Lower lobe of right lung (tissue), 2 donors: ENCODE measurements at places on chromosomes 1 and 21. TPM values are rescaled to one million over a fixed set of nuclear protein-coding genes. Genes with fewer than 3 reads are reported as not detected.

DNA sequence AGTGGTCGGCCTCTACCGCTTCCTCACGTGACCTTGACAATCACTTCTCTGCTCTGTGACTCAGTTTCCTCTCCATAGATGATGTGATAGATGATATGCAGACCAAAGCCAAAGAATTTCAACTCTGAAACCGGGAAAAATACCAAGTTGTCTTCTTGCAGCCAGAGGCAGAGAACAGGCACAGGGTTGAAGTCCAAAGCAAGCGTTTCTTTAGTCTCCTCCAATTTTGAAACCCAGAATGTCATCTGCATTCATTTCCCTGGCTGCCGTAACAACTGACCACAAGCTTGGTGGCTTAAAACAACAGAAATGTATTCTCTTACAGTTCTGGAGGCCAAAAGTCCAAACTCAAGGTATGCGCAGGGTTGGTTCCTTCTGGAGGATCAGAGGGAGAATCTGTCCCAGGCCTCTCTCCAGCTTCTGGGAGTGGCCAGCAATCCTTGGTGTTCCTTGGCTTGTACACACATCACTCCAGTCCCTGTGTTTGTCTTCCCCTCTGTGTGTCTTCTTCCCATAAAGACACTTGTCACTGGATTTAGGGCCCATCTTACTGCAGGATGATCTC lies 30.3 kb upstream of the H6PD start:
- no peak for DNase-seq

GRCh38 chr1:162632217-162632666 lies at the start of gene DDR2:
Gene DDR2, plus strand, starts transcription at chr1:162632464. Its CDS starts 86,600 bp downstream, at chr1:162719064.
- no peak for DNase-seq

- DNase-seq = no peak
These were observed 184.1 kb downstream of the AK5 start for GRCh38 chr1:77465922-77466321.

Gene MPZ
- 4.0 TPM for total RNA-seq

- no peak for DNase-seq
These were observed 27.8 kb upstream of the RNF187 start for GRCh38 chr1:228459091-228459993.

DNA sequence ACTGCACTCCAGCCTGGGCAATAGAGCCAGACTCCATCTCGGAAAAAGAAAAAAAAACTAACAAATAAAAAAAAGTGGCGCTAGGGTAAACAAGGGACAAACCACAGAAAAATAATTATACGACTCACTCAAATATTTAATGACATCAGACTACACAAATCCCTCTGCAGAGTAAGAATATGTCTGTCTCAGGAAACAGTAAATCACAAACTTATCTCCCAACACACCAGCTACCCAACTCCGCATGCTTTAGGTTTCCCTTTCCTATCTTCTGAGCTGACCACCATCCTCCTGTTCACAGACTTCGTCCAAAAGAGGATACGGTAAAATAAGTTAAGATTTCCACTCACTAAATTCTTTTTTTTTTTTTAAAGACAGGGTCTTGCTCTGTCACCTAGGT lies 16.2 kb downstream of the WDR47 start:
- no peak for DNase-seq

Gene DDR2
- total RNA-seq = 47.0 TPM

- DNase-seq = no peak
These were observed 10.4 kb downstream of the BCAN start for GRCh38 chr1:156652131-156652991.

DNA sequence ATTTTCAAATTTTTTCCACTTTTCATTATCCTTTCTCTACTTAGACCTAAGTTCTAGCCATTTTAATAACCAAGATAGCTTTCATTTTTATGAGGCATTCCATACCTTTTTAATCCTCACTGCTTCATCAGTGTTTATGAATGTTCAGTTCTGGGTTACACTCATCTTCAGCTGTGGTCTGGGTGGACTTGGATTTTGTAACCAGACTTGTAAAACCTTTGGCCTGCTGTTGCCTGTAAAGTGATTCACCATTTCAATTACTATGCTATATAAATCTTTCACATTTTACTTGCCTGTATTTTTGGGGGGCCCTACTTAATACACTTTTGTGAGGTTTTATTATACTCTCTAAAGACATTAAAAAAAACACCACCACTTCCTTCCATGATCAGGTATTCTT lies 46.2 kb downstream of the USP25 start:
- no peak for DNase-seq

DNA sequence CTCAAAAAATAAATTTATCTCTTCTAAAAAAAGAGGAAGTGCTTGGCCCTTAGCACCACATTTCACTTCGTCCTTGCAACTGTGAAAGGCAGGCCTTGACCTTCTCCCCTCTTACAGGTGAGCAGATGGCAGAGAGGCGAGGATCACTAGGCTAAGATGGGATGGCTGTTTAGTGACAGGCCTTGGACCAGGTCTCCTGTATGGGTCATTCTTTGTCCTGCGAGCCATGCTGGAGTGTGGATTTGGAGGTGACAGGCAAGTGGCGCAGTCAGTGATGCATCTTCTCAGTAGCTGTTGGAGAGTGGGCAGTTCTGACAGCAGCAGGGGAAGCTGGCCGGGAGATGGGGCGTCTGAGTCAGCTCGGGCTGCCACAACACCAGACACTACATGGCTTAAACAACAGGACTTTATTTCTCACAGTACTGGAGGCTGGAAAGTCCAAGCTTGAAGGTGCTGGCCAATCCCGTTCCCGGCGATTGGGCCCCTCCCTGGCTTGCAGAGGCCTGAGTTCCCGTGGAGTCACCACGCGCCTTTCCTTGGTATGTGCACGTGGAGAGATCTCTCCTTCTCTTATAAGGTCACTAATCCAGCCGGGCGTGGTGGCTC lies 16.5 kb downstream of the SLC27A3 start:
- DNase-seq = no peak
